MG63 (cell line): ENCODE measurements at places on chromosomes 5 and 9. TPM values are rescaled to one million over a fixed set of nuclear protein-coding genes. Genes with fewer than 3 reads are reported as not detected.

GRCh38 chr9:29078063-29078666 lies 1504.9 kb upstream of the C9orf72 start:
- no peak for DNase-seq

The OR2V1 gene
- total RNA-seq = not detected in 2 replicates

GRCh38 chr9:78781681-78782080 lies 484.8 kb downstream of the PSAT1 start:
- DNase-seq = no peak

- no peak for DNase-seq
These were observed 73.2 kb downstream of the PIK3R1 start for GRCh38 chr5:68288707-68289134.

The PFN3 gene
- not detected in 2 replicates for total RNA-seq

GRCh38 chr5:173517648-173518047 lies 98.8 kb downstream of the BOD1 start:
- no peak for DNase-seq

- DNase-seq = no peak
These were observed 381.5 kb upstream of the KLF4 start for GRCh38 chr9:107870927-107871680.

The ANXA2R gene
- total RNA-seq = 0.12 and 4.3 TPM in 2 replicates
